Effector memory CD8-positive, alpha-beta T cell (primary cell): ENCODE measurements at places on chromosomes 2 and 18.

DNA sequence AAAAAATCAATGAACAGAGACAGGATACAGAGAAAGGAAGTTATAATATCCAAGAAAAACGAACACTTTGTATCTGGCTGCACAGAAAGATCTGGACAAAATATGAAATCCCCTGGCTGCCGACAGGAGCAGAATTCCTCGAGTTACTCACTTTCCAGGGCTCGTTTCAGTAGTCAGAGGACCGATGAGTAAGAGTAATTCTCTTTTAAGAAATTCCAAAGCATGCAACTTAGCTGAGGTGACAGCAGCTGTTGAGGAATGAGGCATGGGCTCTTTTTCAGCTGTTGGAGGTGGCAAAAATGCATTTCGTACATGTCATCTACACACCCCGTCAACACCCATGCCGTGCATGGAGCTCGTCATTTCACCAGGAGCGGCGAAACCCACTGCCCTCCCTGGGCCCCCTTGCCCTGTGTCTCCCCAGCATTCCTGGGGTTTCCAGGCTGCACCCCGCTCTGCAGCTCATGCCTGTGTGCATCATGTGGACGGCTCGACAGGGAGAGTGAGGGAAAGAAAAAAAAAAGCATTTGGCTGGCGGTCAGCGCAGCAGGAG lies 210.8 kb upstream of the SMIM21 start:
- no peak for DNase-seq

DNA sequence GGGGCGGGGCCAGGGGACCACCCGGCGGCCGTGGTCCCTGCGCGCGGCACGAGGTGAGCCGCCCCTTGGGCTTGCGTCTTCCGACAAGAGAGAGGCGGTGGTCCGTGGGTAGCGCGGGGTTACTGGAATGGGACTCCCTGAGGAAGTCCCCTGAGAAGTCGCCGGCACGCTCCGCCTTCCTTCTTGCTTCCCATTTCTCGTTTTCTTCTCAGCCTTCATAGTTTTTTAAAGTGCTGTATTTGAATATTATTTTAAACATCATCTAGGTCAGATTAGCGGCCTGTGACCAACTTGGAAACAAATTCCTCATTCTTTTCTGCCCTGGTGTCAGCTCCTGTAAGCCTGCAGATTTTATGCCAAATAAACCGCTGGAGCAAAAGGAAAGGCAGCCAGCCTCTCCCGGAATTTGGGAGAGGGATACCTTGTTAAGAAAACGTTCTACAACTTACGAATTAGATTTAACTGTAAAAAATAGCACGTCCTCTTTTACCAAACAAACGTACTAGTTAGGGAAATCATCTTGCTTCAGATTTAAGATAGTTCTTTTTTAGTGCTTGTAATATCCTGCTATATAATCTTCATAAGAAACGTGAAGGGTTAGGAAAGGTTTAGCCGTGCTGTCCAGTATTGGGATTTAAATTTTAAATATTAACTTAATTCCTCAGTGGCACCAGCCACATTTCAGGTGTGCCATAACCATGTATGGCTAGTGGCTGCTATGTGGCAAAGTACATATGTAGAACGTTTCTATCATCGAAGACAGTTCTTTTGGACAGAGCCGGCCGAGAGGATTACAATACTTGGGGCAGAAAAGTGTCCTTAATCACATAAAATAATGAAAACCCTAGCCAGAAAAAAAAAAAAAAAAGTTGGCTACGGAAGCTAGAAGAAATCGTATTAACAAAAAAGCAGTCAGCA lies 628 bp upstream of the PTPN2 start:
- no peak for DNase-seq

GRCh38 chr2:203688798-203689197 lies 17.6 kb upstream of the CD28 start:
- no peak for DNase-seq

DNA sequence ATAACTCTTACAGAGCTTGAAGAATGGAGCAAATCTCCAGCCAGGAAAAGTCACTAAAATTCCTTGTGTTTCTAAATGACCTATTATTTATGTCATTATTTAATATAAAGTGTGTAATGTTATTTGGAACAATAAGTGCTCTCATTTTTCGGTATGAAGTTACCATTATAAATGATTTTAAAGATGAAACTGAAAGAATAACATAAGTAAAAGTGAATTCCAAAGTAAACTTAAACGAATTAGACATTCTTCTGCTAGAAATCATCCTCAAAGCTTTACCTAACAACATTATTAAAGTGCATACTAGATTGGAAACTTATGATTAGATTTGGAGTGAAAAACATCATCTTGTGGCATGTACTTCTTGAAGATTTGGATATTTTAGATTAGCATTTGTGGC lies 897.2 kb upstream of the CDH2 start:
- DNase-seq = no peak

GRCh38 chr18:3808985-3809780 lies 359.2 kb downstream of the TGIF1 start:
- no peak for DNase-seq

DNA sequence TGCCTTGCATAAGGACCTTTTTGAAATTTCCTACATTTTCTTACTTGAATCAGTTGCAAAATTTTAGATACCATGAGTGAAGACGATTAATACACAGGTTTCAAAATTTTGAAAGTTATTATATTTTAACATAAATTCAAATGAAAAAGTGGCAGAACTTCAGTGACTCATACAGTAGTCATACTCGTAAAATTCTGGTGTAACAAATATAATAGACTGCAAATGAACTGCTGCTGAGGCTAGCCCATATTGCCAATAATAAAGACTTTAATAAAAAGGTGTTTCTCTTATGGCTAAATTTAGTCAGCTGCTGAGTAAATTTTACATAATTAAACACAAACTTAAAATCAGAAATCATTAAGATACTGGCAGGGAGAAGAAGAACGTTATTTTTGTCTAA lies 36.9 kb downstream of the MSH6 start:
- no peak for DNase-seq

- no peak for DNase-seq
These were observed 100.7 kb upstream of the ID2 start for GRCh38 chr2:8581234-8581561.

DNA sequence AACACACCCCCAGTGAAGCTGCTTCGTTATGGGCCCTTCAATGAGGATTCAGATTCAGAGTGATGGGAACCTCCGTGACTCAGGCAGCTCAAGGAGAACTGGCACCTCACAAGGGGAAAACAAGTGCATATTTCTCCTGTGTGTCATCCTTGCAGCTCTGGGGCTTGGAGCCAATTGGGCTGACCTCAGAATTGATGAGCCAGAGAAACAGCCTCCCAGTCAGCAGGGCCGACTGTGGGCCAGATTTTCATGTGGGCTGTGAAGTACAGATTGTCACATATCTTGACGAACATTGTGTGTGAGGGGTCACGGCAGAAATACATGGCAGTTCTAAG lies 189.6 kb upstream of the SP5 start:
- DNase-seq = no peak

- DNase-seq = no peak
These were observed 376.4 kb downstream of the RBM43 start for GRCh38 chr2:150885236-150885635.

GRCh38 chr2:172967036-172967982 lies 108.3 kb upstream of the MAP3K20 start:
- DNase-seq = no peak

DNA sequence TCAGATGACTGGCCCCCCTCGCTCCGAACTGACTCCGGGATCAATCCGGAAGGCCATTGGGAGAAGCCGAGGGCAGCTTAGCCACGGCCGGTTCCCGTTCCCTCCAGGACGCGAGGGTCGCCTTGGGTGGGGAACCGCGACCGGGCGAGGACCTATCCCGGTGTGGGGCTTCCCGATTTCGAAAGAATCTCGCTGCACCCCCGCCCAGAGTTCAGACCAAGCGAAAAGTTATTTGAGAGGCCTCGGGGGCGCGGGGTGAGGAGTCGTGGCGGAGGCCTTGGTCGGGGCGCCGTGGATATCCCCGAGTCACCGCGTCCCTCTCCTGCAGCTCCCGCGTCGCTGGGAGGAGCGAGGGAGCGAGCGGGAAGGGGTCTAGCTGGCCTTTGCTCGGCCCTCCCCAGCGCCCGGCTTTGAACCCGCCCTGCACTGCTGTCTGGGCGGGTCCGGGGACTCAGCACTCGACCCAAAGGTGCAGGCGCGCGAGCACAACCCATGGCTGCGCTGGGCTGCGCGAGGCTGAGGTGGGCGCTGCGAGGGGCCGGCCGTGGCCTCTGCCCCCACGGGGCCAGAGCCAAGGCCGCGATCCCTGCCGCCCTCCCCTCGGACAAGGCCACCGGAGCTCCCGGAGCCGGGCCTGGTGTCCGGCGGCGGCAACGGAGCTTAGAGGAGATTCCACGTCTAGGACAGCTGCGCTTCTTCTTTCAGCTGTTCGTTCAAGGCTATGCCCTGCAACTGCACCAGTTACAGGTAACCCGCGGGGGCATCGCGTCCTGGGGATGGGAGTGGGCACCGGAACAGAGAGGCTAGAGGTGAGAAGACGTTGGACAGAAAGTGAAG lies at the start of gene CYP27A1:
TSS of gene CYP27A1 (plus strand) at position 457 of the 837 bp plus-strand sequence. CDS start at position 493, 36 bp downstream.
- no peak for DNase-seq

GRCh38 chr2:118169359-118170005 lies 81.2 kb downstream of the INSIG2 start:
- DNase-seq = no peak

GRCh38 chr2:232795920-232796319 lies 19.6 kb upstream of the KCNJ13 start:
- no peak for DNase-seq

DNA sequence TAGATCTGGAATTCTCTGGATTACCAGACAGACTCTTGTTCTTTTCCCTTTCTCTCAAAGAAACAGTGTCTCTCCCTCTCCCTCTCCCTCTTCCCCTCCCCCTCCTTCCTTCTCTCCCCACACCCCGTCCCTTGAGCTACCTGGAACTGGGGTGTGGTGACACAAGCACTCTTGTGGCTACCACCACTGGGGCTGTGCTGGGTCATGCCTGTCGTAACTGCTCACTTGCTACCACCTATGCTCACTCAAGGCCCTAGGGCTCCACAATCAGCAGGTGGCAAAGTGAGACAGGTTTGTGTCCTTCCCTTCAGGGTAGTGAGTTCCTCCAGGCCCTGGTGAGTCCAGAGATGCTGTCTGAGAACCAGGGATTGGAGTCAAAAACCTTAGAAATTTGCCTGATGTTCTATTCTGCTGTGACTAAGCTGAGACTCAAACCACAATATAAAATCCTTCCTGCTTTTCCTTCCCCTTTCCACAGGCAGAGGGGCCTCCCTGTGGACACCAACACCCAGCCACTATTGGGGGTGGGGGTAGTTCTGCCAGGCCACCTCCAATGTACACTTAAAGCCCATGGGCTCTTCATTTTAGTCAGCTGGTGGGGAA lies 70.8 kb downstream of the OXER1 start:
- DNase-seq = no peak

DNA sequence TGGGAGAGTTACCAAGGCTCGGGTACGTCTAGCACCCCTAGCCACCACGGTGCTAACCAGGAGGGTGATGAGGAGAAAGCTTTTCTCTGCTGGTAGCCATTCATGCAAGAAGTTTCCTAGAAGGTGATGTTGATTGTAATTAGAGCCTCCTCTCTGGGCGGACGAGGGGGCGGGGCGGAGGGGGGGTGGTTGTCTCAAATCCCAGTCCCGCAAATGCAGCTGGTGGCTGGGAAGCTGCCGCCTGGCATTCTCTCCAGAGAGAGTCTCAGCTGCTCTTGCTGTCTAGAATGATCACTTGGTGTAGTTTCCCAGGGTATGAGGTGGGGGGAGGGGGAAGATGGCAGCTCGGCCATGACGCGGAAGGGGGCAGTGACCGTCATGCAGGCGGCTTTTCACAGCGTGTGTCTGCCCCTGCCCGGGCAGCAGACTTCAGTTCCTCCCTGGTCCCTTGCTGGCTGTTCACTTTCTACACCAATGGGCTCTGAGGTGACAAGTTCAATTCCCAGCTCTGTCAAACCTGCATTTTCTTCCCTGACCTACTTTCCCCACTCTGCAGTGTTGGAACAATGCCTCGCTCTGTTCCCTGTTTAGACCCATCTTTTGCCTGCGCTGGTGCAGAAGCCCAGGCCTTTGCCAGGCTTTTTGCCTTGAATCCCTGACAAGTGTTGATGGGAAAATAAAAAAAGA lies 61.5 kb upstream of the KLF7 start:
- DNase-seq = no peak

- DNase-seq = no peak
These were observed 20.7 kb upstream of the CXCR1 start for GRCh38 chr2:218187296-218188015.

DNA sequence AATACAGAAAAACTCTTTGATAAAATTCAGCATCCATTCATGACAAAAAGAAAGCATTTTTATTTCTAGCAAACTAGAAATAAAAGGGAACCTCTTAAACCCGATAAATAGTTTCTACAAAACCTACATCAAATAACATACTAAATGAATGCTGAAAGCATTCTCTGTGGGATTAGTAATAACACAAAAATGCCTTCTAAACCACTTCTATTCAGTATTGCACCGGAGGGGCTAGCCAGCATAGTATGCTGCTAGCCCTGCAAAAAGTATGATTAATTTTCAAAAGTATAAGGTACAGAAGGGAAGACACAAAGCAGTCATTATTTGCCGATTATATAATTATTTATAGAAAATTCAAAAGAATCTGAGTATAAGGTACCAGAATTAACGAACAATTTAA lies 145.2 kb downstream of the DTNB start:
- DNase-seq = no peak

DNA sequence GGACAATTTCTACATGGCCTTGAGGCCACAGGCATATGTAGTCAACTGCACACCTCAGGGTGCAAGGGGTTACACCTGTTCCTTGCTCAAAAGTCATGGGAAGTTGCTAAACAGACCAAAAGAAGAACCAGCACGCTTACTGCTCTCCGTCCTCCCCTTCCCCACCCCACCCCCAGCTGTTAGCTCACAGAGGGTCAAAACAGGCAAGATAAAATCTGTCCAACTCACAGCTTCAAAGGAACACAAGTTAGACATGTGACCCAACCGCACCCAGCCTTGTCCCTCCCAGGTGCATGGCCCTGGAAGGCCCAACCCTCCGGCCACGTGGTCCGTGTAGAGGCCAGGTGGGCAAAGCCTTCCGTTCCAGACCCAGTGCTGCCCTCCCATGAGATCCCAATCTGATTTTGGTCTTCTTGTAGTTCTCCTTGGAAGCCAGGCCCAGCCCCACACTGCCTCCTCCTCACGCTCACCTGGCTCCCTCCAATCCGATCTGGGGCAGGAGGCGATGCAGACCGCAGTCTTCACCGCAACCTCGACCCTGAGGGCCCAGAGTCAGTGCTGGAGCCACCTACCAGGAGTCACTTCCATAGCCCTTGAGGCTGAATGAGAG lies 14.5 kb upstream of the ASPRV1 start:
- DNase-seq = no peak

DNA sequence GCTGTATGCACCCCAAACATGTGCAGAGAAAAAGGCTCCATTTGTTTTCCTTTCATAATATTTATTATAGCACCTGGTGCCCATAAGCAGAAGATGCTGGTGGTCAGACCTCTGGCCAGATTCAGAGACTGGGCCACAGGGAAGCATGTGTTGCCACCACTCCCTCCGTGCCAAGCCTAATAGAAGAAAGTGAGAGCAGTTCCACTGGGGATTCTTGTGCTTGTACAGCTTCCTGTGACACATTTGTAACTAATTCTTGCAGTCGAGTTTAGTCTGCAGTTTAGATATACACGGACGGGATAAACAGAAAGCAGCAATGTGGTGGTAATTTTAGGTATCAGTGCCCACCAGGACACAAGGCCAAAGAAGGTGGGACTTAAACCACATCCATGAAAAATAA lies 135.4 kb upstream of the PIEZO2 start:
- no peak for DNase-seq
